ENCODE measurements at places on chromosomes 6 and 20.
A peak's percentile ranks its signal among the peaks of the same experiment; 100 is the strongest.

DNA sequence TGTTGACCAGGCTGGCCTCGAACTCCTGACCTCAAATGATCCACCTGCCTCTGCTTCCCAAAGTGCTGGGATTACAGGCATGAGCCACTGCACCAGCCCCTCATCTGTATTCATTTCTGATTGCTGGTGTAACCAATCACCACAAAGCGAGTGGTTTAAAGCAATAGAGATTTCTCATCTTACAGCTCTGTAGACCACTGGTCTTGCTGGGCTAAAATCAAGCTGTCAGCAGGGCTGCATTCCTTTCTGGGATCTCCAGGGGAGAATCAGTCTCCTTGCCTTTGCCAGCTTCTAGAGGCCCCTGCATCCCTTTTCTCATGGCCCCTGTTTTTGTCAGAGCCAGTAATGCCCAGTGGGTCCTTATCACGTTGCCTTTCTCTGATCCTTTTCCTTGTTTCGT lies 49.9 kb upstream of the PMEPA1 start:
- DNase-seq: no peak

DNA sequence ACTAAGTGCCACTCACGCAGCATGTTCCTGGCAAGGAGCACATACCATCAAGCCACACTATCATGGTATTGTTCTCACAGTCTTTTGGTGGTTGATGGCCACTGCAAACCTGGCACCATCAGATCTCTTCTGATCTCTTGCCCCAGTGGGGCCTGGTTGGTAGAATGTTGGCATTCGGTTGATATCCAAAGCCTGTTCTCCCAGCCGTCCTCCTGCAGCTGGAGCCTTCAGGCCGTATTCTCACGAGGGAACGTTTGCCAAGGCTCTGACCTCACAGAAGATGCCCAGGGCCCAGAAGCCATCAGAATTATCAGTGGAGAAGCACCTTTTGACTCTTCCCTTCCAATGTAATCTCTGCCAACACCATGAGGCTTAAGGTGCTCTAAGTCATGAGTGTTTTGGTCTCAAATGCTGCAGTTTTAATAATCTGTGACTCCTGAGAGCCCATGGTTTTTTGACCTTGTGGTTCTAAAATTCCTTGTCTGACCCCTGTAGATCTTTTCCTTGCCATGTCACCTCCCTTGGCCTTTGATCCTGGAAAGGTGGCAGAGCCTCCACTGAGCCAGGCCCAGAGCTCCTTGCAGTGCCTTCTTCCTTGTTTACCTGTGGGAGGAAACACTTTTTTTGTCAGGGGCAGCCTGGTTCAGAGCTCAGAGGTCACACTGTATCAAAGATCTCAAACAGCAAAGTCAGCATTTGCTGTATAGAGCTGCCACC lies 27.8 kb downstream of the POFUT1 start:
- DNase-seq: no peak

GRCh38 chr6:157989541-157990289 lies 8.1 kb downstream of the SYNJ2 start:
- DNase-seq: no peak

GRCh38 chr6:134080171-134080795 lies 27.9 kb upstream of the SLC2A12 start:
- DNase-seq: no peak

GRCh38 chr6:170132561-170132991 lies 158.3 kb downstream of the DLL1 start:
- no peak for DNase-seq

- no peak for DNase-seq
Observed at GRCh38 chr6:151001387-151002056, 136.0 kb downstream of the MTHFD1L start.

- DNase-seq: no peak
Observed at GRCh38 chr20:43446361-43446879, 11.3 kb upstream of the SRSF6 start.

DNA sequence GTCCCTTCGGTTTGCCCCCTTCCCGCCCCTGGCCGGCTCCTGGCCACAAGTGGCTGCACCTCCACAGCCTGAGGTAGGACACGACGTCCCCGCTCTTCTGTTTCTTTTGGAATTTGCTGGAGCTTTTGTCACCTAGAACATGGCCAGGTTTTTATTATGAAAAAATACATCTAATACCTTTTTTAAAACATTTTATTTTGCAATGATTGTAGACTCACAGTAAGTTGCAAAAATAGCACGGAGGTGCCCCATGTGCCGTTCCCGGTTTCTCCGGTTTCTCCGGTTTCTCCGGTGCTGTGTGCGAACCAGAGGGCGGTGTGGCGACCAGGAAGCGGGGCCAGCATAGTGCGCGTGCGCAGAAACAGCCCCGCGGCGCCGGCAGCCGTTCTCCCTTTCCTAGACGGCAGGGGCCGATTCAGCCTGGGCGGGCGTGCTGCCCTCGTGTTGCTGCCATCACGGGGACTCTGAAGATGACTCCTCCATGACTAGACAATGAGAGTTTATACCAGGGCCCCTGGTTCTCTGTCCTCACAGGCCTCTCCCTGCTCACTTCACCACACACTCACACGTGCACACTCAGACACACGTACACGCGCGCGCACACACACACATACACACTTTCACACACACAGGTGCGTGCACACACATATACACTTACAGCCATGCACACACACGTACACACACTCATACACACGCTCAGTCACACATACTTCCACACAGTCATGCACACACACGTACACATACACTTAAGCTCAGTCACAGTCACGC lies 102.1 kb downstream of the TMEM242 start:
- DNase-seq: peak; percentile 73

DNA sequence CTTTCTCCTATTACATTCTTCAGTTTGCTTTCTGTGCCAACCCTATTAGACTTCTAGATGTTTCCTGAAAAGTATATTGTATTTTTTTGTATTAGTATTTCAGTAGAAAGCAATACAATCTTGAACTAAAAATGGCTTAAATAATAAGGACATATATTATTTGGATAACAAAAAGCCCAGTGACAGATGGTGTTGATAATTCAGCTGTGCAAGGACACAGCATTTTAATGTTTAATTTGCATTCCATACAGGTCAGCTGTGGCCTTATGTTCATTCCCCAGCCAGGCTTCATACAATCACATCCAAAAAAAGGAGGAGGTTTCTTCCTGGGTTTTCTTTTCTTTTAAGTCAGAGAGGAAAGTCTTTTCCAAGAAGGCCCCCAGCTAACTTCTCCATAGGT lies 236.9 kb downstream of the CD109 start:
- DNase-seq: no peak

DNA sequence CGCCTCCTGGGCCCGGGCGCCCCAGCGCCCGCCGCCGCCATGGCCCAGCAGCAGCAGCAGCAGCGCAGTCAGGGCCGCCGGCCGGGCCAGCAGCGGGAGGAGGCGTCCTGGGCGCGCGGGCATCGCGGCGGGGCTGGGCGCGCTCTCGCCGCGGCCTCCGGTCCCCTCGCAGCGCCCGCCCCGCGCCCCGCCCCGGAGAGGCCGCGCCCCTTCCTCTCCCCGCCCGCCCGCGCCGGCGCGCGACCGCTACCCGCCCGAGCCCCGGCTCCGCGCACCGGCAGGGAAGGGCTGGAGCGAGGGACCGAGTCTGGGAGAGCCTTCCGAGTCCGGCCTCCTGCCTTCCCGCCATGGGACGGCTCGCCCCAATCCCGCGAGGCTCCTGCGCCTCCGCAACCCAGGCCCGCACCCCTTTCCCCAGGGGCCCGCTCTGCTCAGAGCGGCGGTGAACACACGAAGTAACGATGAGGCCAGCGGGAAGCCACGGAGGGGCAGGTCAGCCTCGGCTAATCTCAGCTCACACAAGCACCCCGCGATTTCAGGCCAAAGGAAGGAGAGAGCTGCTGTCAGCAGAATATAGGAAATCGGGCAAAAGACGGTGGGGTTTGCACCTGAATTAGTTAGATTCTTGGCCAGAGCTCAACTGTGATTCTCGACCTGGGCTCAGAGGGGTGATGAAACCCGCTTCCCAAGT lies at the start of gene TXNDC5:
TXNDC5 (minus strand) TSS at position 135 of the 691 bp plus-strand sequence; CDS start at position 123, 12 bp downstream.
- peak; percentile 90 for DNase-seq

- no peak for DNase-seq
Observed at GRCh38 chr6:147173140-147173539, 31.1 kb upstream of the STXBP5 start.

DNA sequence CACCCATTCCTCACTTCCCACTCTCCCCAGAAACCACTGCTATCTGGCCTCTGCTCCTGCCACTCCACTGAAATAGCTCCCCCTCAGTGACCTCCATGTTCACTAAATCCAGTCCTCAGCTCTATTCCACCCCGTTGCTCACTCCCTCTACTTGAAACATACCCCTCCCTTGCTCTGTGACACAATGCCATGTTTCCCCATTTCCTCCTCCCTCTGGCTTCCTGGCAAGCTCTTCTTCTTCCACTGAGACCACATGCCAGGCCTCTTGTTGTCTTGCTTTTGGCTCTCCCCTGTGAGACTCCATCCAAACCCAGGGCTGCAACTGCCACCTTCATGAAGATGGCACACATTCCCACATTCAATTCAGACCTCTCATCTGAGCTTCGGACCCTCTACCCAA lies 13.9 kb downstream of the TMEM151B start:
- DNase-seq: no peak

- DNase-seq: no peak
Observed at GRCh38 chr6:33061987-33062386, 11.5 kb downstream of the HLA-DPA1 start.

- peak; percentile 72 for DNase-seq
Observed at GRCh38 chr6:15244620-15245360, 1.1 kb upstream of the JARID2 start.

GRCh38 chr6:53309059-53309900 lies 39.5 kb downstream of the ELOVL5 start:
- DNase-seq: no peak

- no peak for DNase-seq
Observed at GRCh38 chr6:14252271-14252850, 134.8 kb downstream of the CD83 start.

GRCh38 chr6:105981002-105981887 lies 104.9 kb upstream of the PRDM1 start:
- no peak for DNase-seq

DNA sequence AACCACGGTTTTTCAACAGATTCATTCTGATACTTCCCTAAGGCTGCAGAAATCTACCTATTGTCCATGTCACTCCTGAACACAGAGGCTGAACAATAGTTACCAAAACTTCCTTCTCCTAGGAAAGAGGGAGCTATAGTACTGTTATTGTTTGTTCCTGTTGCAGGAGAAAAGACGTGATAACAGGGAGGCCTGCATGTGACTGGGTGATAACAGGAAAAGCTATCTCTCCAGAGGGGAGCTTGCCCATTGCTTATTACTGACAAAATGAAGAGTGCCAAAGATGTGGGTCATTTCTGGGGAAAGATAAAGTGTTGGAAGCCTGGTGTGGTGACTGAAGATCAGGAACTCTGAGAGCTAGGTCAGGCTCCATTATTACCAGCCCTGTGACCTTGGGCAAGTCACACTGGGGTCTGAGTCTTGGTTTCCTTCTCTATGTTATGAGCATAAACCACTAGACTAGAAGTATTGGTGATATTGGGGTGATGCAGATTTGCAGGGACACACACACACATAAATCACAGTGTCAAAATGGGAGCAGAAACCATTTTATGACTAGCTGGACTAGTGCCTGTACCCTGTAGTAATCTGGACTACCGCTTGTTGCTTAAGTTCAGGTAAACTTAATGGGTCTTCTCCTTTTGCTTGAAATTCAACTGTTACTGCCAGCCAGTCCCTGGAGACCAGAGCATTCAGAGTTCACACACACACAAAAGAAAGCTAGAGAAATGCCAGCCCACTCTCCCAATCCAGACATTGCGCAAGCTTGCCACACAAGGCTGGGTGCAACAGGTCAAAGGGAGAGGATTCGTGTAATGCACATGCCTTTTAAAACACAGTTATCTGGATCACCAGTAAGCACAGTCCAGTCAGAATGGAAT lies 136.0 kb upstream of the CNR1 start:
- no peak for DNase-seq

- DNase-seq: no peak
Observed at GRCh38 chr6:5747379-5747778, 259.3 kb downstream of the NRN1 start.
